NCI-H1436 treated with DMSO at 0.1 percent for 48 hours (cell line): ENCODE measurements at places on chromosomes 11 and 22.

- no peak for DNase-seq
Observed at GRCh38 chr11:61679296-61679695, 895 bp upstream of the DAGLA start.

DNA sequence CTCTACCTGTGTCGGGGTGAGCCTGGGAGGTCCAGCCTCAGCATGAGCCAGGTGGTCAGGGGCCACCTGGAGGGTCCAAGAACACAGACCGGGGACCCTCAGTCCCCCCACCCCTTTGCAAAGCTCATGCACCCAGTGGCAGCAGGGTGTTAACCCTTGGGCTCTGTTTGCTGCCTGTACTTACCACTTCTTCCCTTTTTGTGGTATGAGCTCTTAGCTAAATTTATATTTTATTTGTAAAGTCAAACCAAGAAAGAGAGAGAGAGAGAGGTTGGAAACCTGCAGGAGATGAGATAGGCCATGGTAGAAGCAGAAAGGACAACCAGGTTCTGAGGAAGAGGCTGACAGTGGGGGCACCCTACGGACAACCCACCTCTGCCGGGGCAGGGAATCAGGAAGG is 29.9 kb downstream of the IL10RA start:
- DNase-seq, result no peak

DNA sequence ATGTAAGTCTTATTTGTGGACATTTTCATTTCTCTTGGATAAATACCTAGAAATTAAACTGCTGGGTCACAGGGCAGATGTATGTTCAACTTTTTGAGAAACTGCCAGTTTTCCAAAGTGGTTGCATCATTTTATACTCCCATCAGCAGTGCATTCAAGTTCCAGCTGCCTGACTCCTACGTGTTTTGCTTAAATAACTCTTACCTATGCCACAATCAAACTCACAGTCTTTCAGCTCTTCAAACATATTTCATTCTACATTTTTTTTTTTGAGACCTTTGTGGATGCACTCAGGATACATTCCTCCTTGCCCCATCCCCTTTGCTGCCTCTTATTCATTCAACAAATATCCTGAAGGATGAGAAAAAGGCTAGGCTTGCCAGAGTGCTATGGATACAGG is 9.2 kb downstream of the TCF20 start:
- no peak for DNase-seq

DNA sequence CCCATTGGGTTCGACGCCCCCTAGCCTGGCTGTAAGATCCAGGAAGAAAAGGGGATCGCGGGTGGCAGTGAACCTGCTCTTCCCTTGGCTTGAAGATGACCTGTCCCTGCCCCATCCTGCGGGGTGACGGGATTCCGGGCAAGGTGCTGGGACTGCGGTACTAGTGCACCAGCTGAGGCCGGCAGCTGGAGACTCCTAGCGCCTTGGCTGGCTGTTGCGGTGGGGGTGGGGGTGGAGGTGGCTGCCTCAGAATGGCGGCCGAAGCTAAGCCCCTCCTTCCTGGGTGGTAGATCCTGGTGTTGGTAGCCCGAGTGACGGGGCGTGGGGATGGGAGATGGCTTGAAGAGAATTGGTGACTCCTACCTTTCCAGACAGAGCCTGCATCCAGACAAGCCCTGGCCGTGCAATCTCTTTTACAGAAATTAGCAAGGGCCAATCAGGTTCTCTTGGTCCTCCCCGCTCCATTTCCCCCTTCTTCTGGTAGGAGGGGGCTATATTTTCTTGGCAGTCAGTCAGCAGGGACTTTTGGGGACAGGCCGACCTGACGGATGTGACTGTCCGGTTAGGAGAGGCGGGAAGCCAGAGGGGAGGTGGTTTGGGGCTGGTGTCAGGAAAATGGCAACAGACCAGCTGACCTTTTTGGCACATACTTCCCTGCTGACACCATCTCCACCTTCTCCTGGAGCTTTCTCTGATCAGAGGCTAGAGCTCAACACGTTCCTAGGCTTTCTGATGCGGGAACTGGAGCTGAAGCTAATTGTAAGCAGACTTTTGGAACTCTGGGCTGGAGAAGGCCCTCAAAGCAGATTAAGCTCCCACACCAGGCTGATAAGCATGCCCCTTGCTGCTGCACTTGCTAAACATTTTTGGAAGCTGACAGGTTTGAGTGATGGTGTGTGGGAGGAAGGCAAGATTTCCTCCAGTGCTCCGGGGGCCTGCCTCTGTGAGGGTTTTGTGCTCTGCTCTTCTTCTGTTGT is 2.0 kb downstream of the NAV2 start:
- no peak for DNase-seq

GRCh38 chr11:77301510-77301909 is at the start of gene GDPD4:
TSS of gene GDPD4 (minus strand) at chr11:77301686. CDS start at chr11:77285137, 16,549 bp downstream.
- no peak for DNase-seq

- no peak for DNase-seq
Observed at GRCh38 chr11:78622666-78623065, 48.0 kb upstream of the NARS2 start.

DNA sequence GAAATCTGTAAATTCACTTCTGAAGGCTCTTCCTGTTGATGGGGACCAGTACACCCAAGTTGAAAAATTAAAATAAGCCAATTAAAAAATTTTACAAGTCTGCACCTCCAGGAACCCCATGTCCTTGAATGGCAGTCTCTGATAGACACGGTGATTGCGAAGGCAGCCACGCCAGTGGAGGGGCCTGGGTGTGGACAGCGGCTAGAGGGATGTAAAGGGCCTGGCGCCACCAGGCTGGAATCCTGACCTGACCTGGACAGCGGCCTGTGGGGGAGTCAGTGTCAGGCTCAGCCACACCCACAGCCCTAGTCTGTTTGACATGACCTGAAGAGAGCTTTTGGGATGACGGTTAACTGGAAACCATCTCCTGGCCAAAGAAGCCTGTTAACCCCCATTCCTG is 49.5 kb upstream of the RFPL3 start:
- no peak for DNase-seq

DNA sequence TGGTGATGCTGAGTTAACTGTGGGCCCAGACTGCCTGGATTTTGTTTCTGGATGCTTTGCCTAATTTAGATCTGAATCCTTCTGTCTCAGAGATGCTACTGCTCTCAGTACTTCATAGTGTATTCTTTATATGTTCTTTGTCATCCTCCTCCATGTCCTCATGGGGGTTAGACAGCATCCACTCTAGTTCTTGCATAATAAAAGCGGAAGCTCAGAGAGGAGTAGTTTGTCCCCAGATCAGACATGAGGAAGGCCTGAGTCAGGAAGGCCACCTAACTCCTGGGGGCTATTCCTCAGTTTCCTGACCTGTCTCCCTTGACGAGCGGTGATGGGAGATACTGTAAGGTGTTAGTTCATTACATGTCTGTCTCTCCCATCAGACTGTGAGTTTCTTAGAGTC is 90.2 kb downstream of the SCN3B start:
- no peak for DNase-seq
